Stimulated activated CD4-positive, alpha-beta T cell treated with anti-CD3 and anti-CD28 coated beads, Interleukin-12 subunit alpha, Interleukin-12 subunit beta, amount 100 ng/mL, for 24 hours (primary cell): ENCODE measurements at places on chromosomes 2 and 18.

DNA sequence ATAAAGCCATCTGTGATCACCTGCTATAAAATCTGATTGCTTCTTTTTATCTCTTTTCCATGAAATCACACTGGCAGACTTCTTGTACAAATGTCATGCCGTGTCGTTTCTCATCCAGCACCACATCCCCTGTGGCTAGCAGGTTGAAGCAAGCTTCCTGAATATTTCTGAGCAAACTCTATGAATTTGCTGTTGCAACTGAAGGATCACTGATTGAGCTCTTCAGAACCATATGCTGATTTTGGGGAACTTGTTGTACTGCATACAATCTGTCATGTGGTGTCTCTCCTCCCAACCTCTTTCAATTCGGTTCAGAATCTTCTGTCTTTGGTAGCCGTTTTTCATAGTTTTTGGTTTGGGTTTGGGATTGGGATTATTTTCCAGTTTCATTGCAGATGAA lies 57.7 kb upstream of the RBMS1 start:
- no peak for DNase-seq

- no peak for DNase-seq
Measured at GRCh38 chr2:219442256-219443015, 7.8 kb downstream of the SPEG start.

DNA sequence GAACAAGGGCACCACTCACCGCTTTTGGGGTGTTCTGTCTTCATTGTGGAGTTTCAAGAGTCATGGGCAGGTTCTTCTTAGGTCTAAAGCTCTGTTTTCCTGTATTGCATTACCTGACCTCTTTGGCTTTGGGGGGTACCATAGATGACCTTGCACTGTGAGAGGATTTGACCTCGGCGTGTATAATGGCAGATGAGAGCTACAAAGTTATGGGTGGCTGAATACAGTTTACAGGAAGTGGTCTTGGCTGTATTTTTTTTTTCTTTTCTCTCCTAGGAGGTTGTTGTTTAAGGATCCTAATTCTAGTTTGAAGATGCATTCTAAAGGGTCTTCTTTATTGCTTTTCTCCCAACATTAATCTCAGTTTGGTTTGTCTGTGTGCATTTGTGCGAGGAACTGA lies 11.5 kb downstream of the GAL3ST2 start:
- no peak for DNase-seq

DNA sequence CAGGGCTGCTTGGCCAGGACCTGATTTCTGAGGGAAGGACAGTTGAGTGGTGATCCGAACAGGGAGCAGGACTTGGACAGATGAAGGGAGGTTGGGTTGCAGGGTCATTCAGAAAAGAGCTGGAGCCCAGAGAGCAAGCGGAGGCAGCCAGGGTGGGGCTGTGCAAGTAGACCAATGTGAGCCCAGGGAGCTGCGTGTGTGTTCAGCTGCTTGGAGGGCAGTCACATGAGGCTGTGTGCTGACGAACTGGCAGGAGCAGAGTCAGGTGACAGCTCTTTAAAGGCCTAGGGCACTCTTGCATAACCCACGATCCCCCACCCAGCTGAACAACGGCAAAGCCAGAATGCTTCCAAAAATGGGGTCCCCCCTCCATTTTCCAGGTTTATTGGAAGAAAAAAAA lies 4.6 kb upstream of the MLPH start:
- no peak for DNase-seq

GRCh38 chr2:95760806-95761525 lies 169.2 kb downstream of the TRIM43 start:
- DNase-seq, result no peak

- DNase-seq, result no peak
Measured at GRCh38 chr18:13268158-13269012, 49.8 kb downstream of the LDLRAD4 start.
